ENCODE measurements at places on chromosomes 3 and 15. TPM values are rescaled to one million over a fixed set of nuclear protein-coding genes. Genes with fewer than 3 reads are reported as not detected.

- DNase-seq: no peak
These were observed 1.2 kb downstream of the GNAI2 start for GRCh38 chr3:50237133-50237651.

- DNase-seq: peak; percentile 96
These were observed 37.7 kb downstream of the FAM174B start for GRCh38 chr15:92617549-92618520.

GRCh38 chr3:136631424-136631823 lies 120.8 kb downstream of the STAG1 start:
- no peak for DNase-seq

GRCh38 chr3:84440291-84440690 lies 518.5 kb upstream of the CADM2 start:
- no peak for DNase-seq

- no peak for DNase-seq
These were observed 76.7 kb downstream of the AAGAB start for GRCh38 chr15:67177752-67178151.

The POLG gene
- total RNA-seq: 36.0 TPM

The U2SURP gene
- 25.6 TPM for total RNA-seq

The IMP3 gene
- 42.0 TPM for total RNA-seq

The AGBL1 gene
- total RNA-seq: not detected

Data from left lobe of liver (tissue), 2 donors.